ENCODE measurements at places on chromosomes 7 and 10.

DNA sequence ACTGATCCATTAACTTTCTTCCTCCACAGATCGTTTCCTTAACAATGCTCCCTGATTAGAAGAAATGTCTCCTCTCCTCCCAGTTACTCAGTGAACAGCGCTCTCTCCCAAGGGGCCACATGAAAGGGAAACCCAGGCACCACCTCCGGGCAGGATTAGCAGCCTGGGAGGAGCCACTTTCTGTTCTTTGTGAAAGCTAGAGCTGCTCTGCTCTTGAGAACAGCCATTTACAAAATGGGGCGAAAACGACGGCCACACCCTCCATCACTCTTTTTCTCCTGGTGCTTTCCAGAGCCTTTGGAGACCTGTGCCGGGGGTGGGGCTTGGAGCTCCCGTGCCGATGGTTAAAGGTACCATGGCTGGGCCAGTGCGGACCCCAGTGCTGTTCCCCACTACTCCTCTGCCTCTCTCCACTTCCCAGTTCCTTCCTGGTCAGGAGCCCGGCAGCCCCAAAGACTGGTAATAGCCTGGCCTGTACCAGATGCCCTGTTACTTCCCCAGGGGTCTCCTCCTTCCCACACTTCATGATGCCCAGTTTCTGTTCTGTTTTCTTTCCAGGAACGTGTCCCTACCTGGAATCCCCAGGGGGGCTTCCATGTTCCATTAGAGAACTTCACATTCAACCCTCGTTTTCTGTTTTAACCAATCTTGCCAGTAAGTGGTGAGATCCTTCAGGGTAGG, 402.9 kb upstream of the GALNT17 start:
- DNase-seq: no peak

GRCh38 chr10:114831186-114831867, 9.7 kb downstream of the FHIP2A start:
- no peak for DNase-seq

GRCh38 chr7:106421181-106421762, 136.5 kb upstream of the NAMPT start:
- DNase-seq: no peak

- DNase-seq: no peak
Observed at GRCh38 chr10:66259836-66260235, 666.0 kb upstream of the LRRTM3 start.

DNA sequence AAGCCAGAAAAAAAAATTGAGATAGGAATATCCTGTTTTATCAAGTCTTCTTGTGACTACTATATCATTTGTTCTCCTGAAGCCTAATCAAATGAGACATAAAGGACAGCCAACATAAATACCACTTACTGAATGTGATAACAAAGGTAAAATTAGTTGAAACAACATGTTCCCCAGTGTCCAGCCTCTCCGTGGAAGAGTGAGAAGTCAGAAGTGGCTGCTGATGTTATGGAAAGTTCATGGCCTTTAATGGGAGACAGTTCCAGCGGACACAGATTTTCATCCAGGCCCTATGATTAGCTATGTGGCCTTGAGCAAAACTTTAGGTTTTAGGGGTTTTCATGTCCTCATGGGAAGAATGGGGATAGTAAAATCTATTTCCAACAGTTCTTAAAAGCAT, 724.3 kb downstream of the SUGCT start:
- DNase-seq: no peak

- DNase-seq: no peak
Observed at GRCh38 chr7:83798489-83798888, 149.6 kb upstream of the SEMA3E start.

- no peak for DNase-seq
Observed at GRCh38 chr7:130891254-130892094, 157.5 kb upstream of the KLF14 start.

DNA sequence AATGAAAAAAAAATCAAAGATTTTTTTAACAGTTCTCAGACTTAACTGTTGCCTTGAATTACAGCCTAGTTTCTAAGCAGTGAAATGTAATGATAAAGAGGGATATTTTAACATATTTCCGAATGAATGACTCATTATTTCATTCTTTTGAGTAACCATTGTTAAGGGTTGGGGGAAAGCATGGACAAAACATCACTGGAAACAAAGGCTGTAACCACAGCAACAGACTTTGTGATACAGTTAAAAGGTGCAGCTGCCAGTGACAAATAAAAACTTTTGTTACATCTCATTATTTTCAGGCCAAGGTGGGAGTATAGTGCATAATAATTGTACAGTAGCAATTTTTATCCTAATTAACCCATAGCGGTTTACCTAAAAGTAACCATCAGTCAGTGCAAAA, 172.6 kb downstream of the LRRTM3 start:
- DNase-seq: no peak

GRCh38 chr10:32793033-32793432, 165.0 kb downstream of the ITGB1 start:
- no peak for DNase-seq

- DNase-seq: no peak
Observed at GRCh38 chr10:11175823-11176243, 158.2 kb downstream of the CELF2 start.

- DNase-seq: no peak
Observed at GRCh38 chr7:128407751-128408708, 1.8 kb downstream of the IMPDH1 start.

- DNase-seq: no peak
Observed at GRCh38 chr10:112741830-112742402, 208.1 kb upstream of the TCF7L2 start.

- DNase-seq: no peak
Observed at GRCh38 chr7:148867596-148868377, 16.3 kb downstream of the EZH2 start.

GRCh38 chr7:42103456-42103855, 133.6 kb downstream of the GLI3 start:
- DNase-seq: no peak

DNA sequence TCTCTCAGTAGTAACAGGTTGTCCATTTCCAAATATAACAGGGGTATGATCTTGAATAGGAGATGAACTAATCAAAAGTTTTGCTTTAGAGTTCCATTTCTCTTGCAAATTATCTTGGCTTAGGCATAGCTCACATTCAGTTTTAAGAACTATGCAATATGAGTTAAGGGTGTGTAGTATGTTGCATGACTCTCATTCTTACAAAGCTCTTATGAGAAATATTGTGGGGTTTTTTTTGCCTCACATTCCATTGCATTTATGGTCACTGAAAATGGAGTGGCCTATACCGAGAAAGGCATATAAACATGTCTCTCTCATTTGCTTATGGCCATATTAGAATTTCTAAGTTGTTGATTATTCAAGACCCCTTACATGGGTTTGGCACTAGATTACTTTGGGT, 48.5 kb upstream of the LAMB1 start:
- DNase-seq: no peak

- no peak for DNase-seq
Observed at GRCh38 chr10:77629775-77630506, 7.7 kb downstream of the KCNMA1 start.

GRCh38 chr10:14009371-14010100, 321.2 kb downstream of the FRMD4A start:
- DNase-seq: peak; percentile 67

DNA sequence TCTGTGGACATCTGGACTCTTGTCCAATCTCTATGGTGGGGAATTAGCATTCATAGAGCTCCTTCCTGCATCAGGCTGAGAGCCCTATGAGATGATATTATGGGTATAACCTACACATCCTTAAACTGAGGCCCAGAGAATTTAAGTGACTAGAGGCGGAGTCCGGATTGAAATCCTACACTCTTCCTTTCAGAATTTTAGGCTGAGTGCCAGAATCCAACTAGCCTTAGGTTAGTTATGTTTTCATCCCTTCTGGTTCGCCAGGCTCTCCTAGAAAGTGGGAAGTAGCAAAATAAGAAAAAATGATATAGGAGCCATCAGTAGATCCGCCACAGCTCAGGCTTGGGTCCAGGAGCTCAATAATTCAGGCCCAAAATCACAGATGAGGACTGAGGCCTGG, 212.5 kb downstream of the GLI3 start:
- no peak for DNase-seq

- DNase-seq: no peak
Observed at GRCh38 chr7:36015733-36016132, 137.3 kb upstream of the EEPD1 start.

- no peak for DNase-seq
Observed at GRCh38 chr7:155527664-155528063, 18.7 kb downstream of the CNPY1 start.

- no peak for DNase-seq
Observed at GRCh38 chr7:44058759-44059218, 6.6 kb downstream of the PGAM2 start.

GRCh38 chr7:82224529-82224928, 219.0 kb downstream of the CACNA2D1 start:
- no peak for DNase-seq

DNA sequence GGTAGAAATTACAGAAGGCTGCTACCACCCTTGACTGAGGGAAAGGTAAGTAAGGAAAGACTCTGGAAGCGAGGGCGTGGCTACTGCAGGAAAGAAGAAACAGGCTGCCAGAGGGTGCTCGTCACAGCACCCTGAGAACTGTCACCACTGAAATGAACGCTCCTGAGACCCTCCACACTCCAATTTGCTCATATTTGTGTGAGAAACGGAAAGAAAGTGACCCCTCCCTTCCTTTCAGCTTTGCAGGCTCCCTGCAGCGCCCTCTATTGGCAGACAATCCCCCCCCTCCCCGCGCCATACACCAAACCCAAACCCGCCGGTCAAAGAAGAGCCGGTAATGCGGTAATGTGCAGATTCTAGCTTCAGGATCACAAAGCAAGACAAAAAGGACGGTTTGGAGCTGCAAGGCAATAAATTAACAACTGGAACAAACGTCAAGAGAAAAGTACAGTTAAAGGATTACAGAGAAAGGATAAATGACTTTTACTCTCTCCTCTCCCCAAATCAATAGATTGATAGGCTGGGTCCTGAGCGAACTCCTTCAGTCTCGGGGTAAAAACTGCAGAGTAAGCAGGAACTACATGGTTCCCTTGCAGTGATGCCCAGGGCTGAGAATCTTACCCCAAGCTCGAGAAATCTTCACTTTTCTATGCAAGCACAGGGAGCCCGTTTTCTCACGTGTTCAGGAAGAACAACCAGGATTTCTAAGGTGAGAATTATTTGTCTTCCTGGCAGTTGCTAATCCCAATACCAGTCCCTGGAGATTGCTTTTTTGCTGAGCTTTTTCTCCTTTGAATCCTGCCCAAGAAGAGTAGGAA, 47.6 kb downstream of the STEAP1B start:
- no peak for DNase-seq

DNA sequence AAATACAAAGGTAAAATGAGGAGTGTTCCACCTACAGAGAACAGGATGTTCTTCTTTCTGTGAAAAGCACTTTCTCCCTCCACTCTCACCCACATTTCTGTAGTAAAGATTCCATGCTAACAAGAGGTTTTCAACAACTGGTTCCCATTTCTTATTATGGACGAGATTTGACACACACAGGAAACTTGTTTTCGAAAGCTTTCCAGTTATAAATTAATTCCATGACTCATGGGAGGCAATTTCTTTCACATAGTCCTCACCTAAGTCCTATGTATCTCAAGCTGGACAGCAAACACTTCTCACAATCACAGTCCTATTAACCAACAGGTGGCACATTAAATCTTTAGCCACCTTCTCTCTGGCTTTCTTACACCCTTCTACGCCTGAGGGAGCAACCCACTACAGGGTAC, 24.5 kb downstream of the RAPGEF5 start:
- DNase-seq: no peak

DNA sequence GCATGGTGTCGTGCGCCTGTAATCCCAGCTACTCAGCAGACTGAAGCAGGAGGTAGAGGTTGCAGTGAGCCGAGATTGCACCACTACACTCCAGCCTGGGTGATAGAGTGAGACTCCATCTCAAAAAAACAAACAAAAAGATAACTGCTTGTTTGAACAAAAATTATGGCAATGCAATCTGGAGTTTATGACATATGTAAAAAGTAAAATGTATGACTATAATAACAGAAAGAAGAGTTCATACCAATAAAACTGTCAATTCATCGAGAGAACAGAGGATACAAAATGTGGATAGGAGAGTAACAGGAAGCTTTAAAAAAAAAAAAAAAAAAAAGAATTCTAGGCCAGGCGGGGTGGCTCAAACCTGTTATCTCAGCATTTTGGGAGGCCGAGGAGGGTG, 19.2 kb downstream of the SLC25A16 start:
- DNase-seq: no peak

DNA sequence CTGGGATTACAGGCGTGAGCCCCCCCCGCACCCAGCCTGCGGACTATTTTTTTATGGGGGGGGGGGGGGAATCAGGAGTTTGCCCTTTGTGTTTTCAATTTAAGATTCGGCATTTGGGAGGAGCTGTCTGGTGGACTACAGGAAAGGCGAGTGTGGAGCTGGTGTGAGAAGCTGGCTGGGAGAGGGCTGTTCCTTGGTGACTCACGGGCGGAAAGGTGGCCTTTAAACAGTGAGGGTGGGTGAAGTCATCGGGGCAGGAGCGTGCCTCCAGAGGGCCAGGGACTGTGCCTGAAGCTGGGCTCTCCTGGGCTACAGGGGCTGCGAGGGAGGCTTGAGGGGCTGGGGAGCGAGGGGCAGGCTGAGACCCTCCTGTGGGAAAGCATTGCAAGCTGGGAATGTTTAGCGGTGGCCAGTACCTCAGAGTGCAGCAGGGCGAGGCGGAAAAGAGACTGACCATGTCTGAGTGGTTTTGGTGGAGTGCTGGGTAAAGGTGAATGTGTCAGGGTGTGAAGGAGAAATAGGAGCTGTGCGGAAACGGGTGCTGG, 39.7 kb upstream of the ZNF32 start:
- DNase-seq: no peak

- no peak for DNase-seq
Observed at GRCh38 chr7:77269360-77270093, 69.9 kb upstream of the FGL2 start.

GRCh38 chr10:15684768-15685167, 35.0 kb downstream of the ITGA8 start:
- no peak for DNase-seq

DNA sequence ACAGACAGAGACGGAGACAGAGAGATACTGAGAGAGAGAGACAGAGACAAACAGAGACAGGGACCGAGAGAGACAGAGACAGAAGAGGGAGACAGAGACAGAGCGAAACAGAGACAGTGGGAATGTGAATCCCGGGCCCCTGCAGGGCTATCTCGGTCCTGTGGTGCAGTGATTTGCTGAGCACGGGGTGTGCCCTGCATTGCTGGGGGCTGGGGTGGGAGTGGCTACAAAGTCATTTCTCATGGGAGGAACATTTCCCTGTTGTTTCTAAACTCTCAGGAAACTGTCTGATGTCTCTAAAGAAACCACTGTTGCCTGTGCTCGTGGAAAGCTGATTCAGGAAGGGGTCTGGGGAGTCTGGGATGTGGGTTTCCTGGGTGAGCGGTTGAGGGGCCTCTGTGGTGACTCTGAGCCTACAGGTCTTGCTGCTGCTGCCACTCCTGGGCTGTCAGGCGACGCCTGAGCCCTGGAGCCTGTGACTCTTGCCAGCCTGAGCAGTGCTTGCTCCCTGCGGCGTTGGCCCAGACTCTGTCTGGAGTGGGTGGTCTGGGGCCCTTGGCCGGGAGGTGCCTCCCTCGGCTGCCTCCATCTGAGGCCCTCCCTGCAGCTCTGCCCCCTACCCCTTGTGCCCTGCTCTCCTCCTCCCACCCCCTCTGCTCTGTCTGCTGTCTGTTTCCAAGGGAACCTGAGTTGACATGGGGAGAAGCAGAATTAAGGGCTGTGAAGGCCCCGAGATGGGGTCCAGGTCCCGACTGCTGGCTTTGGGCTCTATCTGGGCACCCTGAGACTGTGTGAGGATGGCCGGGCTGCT, 292.0 kb downstream of the WDR37 start:
- DNase-seq: no peak

All from activated naive CD8-positive, alpha-beta T cell treated with anti-CD3 and anti-CD28 coated beads, Interleukin-2, amount 50 U/mL, for 16 hours (primary cell).